ENCODE measurements at places on chromosomes 1 and 21. TPM values are rescaled to one million over a fixed set of nuclear protein-coding genes. Genes with fewer than 3 reads are reported as not detected.

- H3K4me3 ChIP-seq = no peak overlapping the region
- no peak overlapping the region for H3K27ac ChIP-seq
- DNase-seq = no peak
- peaks cover 9% of the 10 kb centered on the region for H3K4me1 ChIP-seq
- no peaks in the 10 kb centered on the region for H3K27me3 ChIP-seq
Observed at GRCh38 chr1:157236072-157236471, 97.9 kb upstream of the ETV3 start.

DNA sequence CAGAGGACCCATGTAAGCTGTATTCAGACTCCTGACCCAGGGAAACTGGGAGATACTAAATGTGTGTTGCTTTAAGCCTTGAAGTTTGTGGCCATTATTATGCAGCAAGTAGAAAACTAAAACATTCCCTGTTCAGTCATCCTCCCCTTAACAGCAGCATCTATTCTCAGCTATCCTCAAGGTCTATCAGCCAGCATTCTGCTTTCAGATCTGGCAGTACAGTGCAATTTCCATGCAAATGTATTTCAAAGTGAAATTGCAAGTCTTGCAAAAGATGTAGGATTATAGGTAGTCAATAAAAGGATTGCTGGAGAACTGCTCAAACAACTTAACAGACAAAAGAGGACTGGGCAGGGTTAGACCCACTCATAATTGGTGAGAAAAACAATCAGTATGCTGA, 111.3 kb downstream of the NOS1AP start:
- no peaks in the 10 kb centered on the region for H3K27me3 ChIP-seq
- H3K4me1 ChIP-seq = no peaks in the 10 kb centered on the region
- DNase-seq = no peak
- no peak overlapping the region for H3K27ac ChIP-seq

GRCh38 chr21:46081022-46081861, 16.7 kb upstream of the COL6A2 start:
- no peaks in the 10 kb centered on the region for H3K4me1 ChIP-seq
- no peak overlapping the region for H3K4me3 ChIP-seq
- peak; percentile 43 for DNase-seq
- no peaks in the 10 kb centered on the region for H3K36me3 ChIP-seq
- no peaks in the 10 kb centered on the region for H3K27me3 ChIP-seq

DNA sequence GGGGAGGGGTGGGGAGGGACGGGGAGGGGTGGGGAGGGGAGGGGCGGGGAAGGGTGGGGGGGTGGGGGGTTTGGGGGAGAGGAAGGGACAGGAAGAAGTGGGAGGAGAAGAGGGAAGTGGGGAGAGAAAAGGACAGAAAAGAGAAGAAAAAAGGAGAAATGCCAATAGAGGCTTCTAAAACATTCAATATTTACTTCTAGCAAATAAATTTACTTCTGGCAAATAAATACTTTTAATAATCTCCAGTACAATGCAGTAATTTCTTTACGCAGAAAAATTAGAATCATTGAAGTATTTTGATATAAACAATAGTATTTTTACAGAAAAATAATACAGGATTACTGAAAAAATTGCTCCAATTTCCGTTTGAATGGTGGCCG, 9.4 kb upstream of the GPR161 start:
- H3K27ac ChIP-seq = no peak overlapping the region
- no peak overlapping the region for H3K4me3 ChIP-seq
- H3K27me3 ChIP-seq = no peaks in the 10 kb centered on the region
- no peaks in the 10 kb centered on the region for H3K4me1 ChIP-seq

- no peaks in the 10 kb centered on the region for H3K36me3 ChIP-seq
- no peak for DNase-seq
- H3K27ac ChIP-seq = peak overlapping the region; percentile 1
- H3K4me3 ChIP-seq = no peak overlapping the region
- H3K27me3 ChIP-seq = no peaks in the 10 kb centered on the region
Observed at GRCh38 chr1:27542463-27543273, 52.7 kb upstream of the WASF2 start.

GRCh38 chr1:44035726-44036408, 4.6 kb upstream of the SLC6A9 start:
- no peaks in the 10 kb centered on the region for H3K27me3 ChIP-seq
- H3K4me1 ChIP-seq = peaks cover 34% of the 10 kb centered on the region
- no peak overlapping the region for H3K4me3 ChIP-seq
- no peaks in the 10 kb centered on the region for H3K36me3 ChIP-seq
- no peak overlapping the region for H3K27ac ChIP-seq

- no peak overlapping the region for H3K27ac ChIP-seq
- no peak for DNase-seq
- no peaks in the 10 kb centered on the region for H3K4me1 ChIP-seq
- no peaks in the 10 kb centered on the region for H3K36me3 ChIP-seq
- no peak overlapping the region for H3K4me3 ChIP-seq
Observed at GRCh38 chr1:248421384-248421783, 18.5 kb downstream of the OR2T1 start.

GRCh38 chr1:29420202-29420601, 183.9 kb downstream of the PTPRU start:
- H3K4me3 ChIP-seq = no peak overlapping the region
- no peak for DNase-seq
- H3K36me3 ChIP-seq = no peaks in the 10 kb centered on the region

Gene TAGLN2
- total RNA-seq = 120 TPM

Measured in Peyer's patch (tissue), 4 donors.